DMS53 (cell line): ENCODE measurements at places on chromosomes 11 and 22.

GRCh38 chr22:30945653-30946052, 22.9 kb downstream of the MORC2 start:
- no peak for DNase-seq

- no peak for DNase-seq
Observed at GRCh38 chr22:28674121-28674563, 5.5 kb downstream of the TTC28 start.

GRCh38 chr11:43397251-43397650, 38.5 kb downstream of the TTC17 start:
- no peak for DNase-seq

GRCh38 chr22:27881421-27881820, 37.6 kb downstream of the PITPNB start:
- no peak for DNase-seq

DNA sequence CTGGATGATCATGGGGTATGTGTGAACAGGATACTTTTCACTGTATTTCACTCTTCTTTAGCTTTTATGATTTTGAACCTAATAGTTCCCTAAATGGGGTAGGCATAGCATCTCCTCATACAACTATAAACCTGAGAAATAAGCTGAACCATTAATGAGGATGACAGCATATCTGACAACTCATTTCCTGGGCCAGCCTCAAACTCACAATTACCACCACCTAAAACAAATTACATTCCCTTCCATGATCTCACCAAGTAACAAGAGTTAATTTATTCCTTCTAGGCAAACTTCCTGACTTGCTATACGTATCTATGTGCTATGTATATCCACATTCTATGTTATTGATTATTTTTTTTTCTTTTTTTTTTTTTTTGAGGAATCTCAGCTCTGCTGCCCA, 23.0 kb downstream of the SIK3 start:
- no peak for DNase-seq

GRCh38 chr11:629237-629583, 2.2 kb upstream of the SCT start:
- DNase-seq = no peak

DNA sequence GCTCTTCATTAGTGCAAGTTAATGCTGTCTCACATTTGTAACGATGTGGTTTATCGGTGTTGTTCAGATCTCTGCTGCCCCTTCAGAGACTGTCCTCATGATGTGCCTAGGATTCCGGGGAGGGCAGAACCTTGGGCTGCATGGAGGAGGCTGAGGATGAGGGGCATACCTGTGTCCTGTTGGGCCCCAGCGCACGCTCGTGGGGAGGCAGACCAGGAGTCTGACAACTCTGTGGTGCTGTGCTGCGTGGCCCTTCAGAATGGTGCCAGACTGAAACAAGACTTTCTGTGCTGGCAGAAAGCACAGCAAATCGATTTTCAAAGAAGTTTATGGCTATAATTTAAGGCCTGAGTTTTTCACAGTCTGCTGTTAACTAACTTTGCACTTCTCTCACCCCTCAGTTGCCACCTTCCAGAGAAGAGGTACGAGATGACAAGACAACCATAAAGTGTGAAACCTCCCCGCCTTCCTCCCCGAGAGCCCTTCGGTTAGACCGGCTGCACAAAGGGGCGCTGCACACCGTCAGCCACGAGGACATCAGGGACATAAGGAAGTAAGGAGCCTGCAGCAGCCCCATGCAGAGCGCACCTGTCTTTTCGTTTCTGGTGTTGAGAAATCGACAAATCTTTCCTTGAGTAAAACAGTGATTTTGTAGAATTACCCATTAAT, 44.3 kb upstream of the CTTN start:
- DNase-seq = no peak

GRCh38 chr11:71156301-71156700, 96.1 kb downstream of the SHANK2 start:
- no peak for DNase-seq

DNA sequence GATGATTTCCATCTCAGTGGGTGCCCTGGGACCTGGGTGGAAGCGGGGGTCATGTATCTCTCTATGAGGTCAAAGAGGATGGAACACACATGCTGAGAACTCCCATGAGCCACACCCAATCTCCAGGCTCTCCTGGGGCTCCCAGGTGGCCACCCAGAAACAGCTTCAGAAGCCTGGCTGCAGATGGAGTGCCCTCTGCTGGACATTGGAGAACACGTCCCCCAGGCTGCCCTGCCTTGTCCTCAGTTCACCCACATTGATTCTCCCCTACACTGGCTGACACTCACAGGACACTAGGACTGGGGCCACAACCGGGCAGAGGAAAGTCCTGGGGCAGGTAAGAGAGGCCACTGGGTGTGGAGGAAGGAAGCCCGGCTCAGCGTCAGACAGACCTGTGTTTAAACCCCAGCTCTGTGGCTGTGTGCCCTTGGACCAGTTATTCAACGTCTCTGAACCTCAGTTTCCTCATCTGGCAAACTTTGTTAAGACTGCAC, 4.5 kb upstream of the NOL12 start:
- peak; percentile 69 for DNase-seq

DNA sequence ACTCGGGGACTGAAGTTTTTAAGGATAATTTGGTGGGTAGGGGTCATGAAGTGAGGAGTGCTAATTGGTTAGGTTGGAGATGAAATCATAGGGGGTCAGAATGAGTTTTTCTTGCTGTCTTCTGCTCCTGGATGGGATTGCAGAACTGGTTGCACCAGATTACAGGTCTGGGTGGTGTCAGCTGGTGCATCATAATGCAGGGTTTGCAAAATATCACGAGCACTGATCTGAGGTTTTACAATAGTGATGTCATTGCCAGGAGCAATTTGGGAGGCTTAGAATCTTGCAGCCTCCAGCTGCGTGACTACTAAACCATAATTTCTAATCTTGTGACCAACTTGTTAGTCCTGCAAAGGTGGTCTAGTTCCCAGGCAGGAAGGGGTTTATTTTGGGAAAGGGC, 46.4 kb upstream of the CALCB start:
- DNase-seq = no peak

DNA sequence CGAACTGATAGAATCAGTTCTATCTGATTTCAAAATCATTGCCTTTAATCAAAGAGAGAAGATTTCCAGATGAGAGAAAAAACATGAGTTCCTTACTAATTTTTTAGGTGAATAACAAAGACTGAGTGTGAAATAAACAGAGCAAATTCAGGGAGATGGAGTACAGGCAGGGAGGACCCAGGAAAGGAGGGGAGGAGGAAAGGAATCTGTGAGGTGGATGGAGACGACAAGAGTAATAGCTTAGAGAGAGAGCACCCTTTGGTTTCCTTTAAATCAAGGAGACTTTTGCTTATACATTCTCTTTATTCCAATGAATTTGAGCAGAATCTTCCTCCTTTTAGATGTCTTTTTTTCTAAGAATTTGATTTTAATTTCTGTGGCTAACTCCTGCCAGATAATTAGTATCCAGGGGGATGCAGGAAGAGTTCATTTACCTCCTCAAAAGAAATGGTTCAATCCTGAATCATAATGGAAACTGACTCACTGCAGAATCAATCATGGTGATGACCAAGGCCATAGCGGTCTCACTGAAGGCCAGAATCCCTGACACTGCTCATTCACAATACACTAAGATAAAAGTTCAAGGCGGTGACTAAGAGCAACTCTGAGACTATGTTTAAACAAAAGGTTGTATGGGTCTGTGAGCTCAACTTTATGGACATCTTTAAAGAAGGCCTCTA, 234.0 kb upstream of the ZC3H12C start:
- DNase-seq = no peak

DNA sequence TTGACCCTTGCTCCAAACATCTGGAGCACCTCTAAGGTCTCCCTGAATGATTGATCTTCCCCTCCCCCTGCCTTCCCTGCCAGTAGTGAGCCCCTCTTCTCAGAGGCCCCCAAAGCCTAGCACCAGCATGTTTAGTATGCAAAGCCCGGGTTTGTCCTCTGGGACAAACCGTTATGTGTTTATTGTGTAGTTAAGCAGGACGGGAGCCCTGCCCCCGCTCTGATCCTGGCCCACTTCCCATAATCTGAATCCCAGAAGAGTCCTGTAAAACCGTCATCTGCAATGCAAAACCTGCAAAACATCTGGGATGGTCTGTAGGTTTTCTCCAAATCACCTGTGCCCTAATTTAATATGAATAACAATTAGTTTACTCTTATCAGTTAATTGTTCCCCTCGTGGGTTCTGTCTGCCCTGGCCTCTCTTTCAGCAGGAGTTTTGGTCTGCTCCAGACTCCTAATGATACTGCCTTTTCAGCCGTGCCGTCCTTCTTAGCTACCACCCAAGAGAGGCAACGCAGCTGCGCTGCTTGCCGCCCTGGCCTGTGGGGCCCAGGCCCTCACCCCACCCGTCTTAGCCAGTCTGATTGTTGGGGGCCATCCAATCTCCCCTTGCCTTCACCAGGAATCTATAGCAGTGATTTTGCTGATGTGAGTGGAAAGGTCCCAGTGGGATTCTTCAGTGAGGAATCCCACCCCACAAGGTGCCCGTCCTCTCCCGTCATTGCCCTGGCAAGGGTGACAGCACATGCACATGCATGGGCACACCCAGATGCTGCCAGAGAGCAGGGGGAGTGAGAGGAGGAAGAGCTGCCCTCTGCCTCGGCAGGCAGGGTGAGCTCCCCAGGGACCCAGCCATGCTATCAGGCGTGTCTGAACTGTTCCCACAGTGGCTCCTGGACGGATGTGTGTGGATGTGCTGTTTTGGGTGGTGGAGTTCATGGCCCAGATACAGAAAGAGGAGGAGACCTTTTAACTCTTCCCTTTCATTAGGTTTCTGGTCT, 3.0 kb upstream of the B3GAT1 start:
- no peak for DNase-seq

GRCh38 chr11:132367293-132367692, 996.9 kb downstream of the NTM start:
- no peak for DNase-seq

GRCh38 chr22:27851974-27852746, 50.6 kb upstream of the MN1 start:
- DNase-seq = peak; percentile 8

DNA sequence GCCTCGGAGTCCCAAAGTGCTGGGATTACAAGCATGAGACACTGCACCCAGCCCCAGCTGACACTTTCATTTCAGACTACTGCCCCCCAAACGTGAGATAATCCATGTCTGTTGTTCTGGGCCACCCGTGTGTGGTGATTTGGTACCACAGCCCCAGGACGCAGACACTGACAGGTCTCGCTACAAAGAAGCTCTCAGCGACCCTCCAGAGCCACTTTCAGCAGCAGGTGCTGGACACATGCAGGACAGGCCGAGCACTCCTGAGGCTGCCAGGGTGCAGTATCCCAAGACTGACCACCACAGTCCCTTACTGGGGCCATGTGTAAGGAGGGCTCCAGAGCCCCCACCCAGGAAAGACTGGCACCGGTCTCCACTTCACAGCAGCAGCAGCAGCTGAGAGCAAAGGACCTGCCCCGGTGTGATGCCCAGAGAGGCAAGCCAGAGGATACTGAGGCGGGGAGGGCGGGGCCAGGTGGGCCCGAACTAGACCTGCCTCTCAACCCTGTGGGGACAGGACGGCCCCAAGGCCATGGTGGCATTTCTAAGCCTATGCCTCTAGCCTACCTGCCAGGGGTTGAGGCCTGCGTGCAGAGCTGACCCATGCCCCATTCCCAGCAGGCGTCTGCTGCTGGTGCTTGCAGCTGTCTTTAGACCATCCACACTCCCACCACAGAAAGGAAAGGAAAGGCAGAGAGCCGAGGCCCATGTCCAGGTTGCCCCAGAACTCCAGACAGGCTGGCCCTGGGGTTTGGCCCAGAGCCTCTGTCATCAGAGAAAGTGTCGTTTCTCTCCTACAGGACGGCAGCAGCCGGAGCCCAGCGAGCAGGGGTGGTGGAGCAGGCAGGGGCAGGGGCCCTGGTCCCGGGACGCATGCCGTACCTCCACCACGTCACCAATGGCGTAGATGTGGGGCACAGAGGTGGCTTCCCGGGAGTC, 28.0 kb upstream of the GNB1L start:
- no peak for DNase-seq

- DNase-seq = no peak
Observed at GRCh38 chr22:40982482-40983385, 31.6 kb downstream of the RBX1 start.
